Testis (tissue), 5 donors: ENCODE measurements at places on chromosomes 5 and 9.

GRCh38 chr9:129933185-129934040 lies 98.2 kb downstream of the USP20 start:
- DNase-seq: no peak

DNA sequence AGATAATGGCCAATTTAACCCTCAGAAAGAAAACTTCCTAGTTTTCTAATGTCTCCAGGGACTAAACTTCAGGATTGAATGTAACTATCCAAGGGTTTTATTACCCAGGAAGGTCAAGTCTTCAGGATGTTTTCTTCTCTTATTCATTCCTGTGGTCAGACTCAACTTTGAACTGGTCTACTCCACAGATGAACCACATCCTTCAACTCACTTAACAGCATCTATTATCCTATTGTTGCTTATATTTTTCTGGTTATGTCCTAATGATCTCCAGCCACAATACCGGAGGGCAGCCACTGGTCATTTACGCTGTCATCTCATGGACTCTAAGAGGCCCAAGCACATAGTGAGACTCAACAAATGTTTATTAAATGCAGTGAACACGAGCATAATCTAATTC lies 47.2 kb upstream of the LIFR start:
- DNase-seq: no peak

DNA sequence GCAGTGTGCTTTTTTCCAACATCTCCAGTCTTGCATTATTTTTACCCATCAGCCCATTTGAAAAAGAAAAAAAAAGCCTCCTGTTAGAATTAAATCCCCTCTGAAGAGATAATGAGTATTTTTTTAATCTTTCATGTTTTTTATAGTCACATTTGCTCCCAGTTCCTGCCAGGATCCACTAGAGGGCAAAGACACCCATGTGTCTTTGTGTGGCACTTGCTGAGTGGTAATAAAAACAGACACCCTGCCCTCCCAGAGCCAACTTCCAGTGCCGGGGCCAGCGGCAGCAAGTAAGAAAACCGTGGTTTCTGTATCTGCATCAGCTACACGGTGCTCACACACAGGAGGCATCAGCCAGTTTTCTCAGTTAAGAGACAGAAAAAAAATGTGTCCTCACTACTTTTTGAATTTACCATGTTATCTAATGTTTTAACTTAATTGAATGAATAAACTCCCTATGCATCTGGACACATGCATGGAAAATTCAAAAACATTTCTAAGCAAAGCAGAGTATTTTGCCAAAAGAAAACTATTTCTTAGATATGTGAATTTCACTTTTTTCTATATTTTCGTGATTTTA lies 70.2 kb upstream of the PLEKHG4B start:
- DNase-seq: no peak

DNA sequence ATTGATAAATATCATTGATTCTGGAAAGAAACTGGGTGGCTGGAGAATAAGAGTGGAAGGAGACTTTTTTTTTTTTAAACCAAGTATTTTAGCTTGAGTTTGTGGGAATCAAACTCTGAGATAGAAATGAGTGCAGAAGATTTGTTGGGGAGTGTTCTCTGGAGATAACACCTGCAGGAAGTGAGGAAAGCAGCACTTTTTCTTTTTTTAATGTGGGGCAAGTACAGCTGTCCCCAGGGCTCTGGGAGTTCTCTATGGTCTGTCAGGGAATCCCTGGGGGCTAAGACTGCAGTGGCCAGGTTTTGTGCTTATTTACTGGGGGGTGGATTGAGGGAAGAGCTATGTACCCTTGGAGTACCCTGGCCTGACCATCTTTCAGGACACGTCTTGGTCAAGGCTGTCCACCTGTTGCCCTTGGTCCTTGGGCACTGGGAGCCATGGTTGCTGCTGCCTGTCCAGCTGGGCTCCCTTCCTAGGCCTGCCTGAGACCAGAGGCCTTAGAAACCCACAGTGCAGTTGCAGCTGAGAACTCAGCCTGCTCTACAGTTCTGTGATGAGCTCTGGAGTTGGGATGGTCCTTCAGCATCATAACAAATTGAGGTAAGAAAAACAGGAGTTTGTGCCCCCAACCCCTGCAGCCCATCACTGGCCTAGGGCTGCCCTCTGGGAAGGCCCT lies 85.8 kb downstream of the PHAX start:
- DNase-seq: no peak

GRCh38 chr9:7210854-7211637 lies 453.3 kb downstream of the KDM4C start:
- no peak for DNase-seq

- no peak for DNase-seq
Measured at GRCh38 chr9:131434673-131435072, 40.8 kb downstream of the PRRC2B start.
